ENCODE measurements at places on chromosomes 7 and 10.

- DNase-seq, result no peak
Observed at GRCh38 chr10:14603534-14604102, 171.1 kb downstream of the FAM107B start.

DNA sequence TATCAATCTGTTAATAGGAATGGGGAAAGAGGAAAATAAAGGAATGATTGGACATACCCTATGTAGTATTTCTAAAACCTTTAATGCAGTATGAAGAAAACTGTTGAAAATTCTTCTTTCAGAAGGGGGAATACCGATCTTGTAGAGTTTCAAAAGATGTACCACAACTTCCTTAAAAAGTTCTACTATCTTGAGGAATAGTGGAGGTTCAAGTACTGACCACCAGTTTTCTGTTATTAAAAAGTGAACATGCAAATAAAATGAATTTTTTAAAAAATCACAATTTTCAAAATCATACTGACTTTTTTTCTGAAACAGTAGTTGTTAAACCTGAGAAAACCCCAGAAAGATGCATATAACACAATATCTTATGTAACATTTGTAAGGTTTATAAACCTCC lies 86.5 kb downstream of the HERC4 start:
- no peak for DNase-seq

DNA sequence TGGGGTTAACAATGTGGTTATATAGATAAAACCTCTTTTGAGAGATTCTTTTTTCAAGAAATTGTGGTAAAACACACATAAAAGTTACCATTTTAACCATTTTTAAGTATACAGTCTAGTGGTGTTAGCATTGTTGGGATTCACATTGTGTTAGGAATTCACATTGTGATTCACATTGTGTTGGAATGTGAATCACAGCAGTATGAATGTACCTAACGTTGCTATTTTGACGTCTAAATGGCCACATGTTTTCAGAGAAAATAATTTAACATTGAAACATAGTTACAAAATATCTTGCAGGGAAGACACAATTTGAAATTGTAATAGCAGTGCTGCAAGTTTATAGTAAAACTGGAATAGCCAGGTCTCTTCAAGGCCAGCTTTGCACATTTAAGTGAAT lies 129.0 kb downstream of the BICC1 start:
- DNase-seq, result no peak

- no peak for DNase-seq
Observed at GRCh38 chr7:97298561-97298960, 181.1 kb downstream of the SDHAF3 start.

DNA sequence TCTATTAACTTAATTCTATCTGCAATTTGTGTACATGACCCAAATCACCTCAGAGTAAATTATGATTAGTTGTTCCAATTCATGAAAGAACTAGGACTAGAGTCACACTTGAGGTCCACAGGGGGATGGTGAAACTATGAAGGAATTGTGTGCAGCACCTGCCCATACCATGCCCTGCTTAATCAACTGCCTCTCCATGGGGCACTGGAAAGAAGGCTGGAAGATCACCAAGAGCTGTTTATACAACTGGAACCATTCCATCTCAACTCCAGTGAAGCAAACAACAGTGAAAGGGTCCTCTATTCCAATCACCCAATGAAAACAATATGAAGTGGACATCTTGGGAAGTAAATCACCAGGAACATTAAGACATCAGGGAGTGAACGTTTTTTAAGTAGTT lies 98.7 kb upstream of the SEMA3D start:
- DNase-seq, result no peak

GRCh38 chr7:42154173-42154572 lies 82.8 kb downstream of the GLI3 start:
- no peak for DNase-seq

GRCh38 chr7:114217026-114217806 lies 197.4 kb upstream of the FOXP2 start:
- no peak for DNase-seq

GRCh38 chr7:115227473-115228235 lies 305.8 kb downstream of the MDFIC start:
- DNase-seq, result no peak

DNA sequence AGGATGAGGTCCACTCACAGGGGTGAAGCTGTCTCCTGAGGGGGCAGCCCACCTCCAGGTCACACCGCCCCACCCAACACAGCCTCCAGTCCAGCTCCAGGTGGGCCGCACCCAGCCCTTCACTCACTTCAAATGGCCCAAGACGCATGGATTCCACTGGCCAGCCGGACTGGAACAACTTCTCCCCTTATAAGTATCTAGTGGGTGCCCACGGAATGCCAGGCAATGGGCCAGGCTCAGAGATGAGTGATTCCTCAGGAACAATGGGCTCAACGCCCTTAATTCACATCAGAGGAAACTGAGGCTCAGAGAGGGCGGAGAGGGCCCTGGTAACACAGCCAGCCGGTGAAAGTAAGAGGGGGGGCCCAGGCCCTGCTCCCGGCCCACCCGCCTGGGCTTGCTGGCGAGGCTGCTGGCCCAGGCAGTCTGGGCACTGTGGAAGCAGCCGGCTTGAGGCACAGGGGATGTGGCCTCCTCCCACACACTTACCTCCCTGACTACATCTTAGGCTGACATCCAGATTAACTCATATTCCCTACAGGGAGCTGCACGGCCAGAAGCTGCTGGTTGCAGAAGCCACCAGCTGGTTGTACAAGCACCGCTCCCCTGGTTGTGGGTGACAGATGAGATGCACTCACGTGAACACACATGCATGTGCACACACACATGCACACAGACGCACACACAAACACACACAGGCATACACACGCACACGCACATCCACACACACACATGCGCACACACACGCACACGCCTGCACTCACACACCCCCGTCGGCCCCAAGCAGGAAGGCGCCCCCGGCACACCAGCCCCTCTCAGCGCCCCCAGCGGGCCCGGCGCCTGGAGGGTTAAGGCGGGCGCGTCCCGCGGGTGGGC lies 1.0 kb upstream of the FAM20C start:
- DNase-seq, result no peak

- DNase-seq, result no peak
Observed at GRCh38 chr7:51927738-51928137, 611.1 kb upstream of the COBL start.

- no peak for DNase-seq
Observed at GRCh38 chr10:74995806-74996205, 115.7 kb upstream of the SAMD8 start.

DNA sequence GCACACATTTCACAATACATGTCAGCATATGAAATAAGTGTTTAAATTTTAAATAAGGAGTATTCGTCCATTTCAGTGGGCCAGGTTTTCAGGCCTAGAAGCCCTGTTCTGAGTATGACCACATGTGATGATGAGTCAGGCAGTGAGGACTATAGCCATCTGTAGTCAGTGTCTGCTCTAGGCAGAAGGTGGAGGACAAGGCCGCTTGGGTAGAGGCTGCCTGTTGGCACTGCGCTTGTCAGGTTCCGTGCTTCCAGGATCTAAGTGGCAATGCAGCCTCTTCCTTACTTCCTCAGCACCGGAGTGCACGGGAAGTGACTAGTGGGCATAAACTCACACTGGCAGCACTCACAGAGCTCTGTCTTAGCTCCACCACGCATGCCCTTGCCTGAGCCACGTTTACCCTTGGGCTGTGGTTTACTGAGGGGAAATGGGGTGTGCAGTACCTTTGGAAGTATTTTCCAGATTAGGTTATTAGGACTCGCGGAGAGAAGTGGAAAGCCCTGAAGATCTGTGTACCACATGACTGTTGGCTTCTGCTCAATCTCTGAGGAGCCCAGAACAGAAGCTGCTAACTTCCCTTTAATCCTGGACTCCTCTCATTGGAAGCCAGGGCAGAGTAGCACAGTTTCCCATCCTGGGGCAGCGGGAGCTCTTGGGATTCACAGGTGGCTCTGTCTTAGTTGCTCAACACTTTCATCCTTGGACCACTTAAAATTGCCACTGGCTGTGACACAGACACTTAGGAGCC lies 87.5 kb upstream of the GJD4 start:
- DNase-seq, result no peak

DNA sequence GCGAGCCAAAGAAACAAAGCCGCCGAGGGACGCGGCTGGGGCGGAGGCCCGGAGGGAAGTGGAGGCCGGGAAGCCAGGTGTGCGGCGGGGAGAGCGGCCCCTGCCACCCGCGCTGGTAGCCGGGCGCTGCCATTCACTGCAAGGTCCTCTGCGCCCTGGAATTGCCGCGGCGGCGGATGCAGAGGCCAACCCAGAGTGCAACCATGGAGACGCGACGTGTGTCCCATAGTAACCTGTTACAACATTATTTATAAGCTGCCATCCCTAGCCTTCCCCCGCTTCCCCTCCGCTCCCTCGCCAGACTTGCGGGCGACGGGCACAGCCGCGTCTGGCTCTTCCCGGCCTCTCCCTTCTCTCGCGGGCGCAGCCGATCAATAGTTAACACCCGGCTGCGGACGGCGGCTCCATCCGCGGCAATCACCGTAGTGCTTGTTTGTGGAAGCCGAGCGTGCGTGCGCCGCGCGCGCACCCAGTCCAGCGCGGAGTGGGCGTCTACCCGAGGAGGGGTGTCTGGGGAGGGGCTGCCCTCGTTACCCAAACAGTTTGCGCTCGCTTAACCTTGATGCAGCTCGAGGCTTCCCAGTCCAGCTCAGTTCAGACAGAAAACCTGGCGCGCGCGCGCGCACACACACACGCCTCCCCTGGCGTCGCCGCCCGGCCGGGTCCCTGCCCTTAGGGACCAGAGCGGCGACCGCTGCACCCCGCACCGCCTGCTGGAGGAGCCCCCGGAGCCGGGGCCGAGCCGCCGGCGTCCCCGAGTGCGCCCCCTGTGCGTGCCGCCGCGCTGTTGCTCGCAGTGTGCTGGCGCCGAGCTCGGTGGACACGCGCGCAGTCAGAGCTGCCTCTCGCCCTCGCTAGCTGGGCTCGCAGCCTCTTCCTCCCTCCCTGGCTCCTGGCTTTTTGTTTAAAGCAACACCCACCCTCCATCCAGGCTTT lies 165.4 kb upstream of the DPP6 start:
- DNase-seq, result no peak

DNA sequence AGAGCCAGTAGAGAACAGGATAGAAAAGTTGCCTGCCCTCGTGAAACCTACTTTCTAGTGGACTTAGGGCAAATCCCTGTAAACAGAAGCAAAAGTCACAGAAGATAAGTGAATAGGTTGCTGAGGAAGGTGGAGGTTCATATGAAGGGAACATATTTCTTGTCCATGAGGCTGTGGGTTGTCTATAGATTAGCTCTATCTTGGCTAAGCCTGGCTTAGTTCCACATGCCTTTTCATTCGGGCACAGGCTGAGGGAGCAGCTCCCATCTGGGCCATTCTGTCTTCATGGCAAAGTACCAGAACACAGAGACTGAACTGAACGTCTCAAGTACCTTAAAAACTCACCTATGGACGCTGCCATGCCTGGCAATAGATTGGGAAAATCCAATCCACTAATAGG lies 45.3 kb downstream of the BZW2 start:
- no peak for DNase-seq

DNA sequence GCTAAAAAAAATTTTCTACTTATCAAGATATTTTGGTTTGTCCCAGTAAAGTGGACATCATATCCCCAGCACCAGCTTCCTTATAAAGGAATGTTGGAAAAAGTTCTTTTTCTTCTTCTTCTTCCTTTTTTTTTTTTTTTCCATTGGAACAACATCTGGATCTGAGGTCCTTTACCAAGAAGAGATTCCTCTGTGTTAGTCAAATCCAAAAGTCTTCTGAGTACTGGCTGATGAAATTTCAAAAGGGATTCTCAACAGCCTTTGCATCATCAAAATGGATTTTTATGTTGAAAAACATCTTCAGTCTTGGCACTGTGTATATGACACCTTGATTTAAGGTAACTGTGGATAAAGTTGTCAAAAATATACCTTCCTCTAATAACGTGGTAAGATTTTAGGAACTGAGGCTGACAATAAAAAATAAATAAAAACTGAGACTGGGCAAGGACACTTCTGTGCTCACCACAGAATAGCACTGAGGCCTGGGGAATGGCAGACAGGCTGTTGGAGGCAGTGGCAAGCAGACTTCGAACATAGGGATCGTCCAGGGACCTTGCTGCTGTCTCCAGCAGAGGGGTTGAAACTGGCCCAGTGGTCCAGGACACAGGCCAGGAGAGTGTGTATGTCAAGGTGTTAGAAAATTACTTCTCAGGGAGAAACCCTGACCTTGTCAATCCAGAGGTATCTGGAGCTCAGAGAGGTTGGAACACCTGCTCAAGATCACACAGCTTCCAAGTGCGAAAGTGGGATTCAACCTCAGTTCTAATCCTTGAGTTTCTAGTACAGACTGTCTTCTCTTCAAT lies 130.4 kb downstream of the PTPN20 start:
- no peak for DNase-seq

- no peak for DNase-seq
Observed at GRCh38 chr10:113997428-113997827, 46.2 kb upstream of the ADRB1 start.

- DNase-seq, result no peak
Observed at GRCh38 chr7:21422751-21423150, 5.1 kb upstream of the SP4 start.

DNA sequence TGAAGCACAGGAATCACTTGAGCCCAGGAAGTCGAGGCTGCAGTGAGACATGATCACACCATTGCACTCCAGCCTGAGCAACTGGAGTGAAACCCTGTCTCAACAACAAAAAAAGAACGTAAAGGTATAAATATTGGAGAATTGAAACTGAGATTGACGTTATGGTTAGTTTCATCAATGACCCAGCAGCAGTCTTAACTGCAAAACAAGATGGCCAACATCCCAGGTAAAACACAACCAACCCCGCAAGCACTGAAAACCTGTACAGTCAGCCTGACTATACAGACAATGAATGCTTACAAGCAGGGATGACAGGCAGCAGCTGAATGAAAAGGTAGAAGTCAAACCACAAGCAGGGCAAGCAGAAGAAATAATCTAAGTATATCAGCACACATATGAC lies 34.7 kb downstream of the WAPL start:
- DNase-seq, result no peak

DNA sequence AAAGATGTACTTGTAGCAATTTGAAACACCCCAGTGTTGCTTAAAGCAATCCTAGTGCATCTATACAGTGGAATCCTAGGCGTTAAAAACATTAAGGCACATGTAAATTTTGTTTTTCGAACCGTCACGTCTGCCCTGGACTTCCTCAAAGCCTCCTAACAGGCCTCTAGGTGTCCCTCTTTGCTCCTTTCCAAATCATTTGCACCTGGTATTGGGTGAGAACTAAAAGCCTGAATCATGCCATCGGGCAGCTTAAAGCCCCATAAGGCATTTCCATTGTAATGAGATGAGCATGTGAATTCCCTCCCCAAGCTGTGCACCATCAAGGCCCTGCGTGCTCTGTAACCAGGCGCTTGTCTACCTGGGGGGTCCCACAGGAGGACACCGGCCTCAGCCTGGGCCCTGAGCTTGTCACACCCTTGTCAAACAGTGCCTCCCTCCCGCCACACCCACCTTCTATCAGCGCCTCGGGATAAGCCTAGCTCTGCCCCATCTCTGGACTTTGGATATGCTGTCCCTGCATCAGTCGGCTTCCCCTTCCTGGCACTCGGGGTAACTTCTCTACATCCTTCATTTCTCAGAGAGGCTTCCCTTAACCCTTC lies 89.2 kb downstream of the WDR11 start:
- no peak for DNase-seq

DNA sequence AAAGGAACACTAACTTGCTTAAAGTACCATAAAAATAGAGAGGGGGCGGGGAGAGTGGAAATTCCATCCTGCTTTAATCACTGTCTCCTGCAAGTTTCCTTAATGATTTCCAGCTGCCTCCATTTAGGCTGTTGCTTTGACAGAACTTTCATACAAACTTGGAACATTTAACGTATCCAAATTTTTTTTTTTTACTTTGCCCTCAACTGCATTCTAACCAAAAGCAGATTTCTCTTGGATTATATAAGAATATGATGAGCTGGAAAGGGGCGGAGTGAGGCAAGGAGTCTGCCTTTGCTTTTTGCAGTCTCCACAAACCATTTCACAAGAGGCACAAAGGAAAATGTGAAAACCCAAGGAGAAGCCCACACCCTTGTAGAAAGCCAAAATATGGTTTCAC lies 46.6 kb upstream of the COL1A2 start:
- DNase-seq, result no peak

Measured in GM10248 (cell line).